Fibroblast of skin of left biceps (primary cell): ENCODE measurements at places on chromosomes 12 and 14.
A peak's percentile ranks its signal among the peaks of the same experiment; 100 is the strongest.

DNA sequence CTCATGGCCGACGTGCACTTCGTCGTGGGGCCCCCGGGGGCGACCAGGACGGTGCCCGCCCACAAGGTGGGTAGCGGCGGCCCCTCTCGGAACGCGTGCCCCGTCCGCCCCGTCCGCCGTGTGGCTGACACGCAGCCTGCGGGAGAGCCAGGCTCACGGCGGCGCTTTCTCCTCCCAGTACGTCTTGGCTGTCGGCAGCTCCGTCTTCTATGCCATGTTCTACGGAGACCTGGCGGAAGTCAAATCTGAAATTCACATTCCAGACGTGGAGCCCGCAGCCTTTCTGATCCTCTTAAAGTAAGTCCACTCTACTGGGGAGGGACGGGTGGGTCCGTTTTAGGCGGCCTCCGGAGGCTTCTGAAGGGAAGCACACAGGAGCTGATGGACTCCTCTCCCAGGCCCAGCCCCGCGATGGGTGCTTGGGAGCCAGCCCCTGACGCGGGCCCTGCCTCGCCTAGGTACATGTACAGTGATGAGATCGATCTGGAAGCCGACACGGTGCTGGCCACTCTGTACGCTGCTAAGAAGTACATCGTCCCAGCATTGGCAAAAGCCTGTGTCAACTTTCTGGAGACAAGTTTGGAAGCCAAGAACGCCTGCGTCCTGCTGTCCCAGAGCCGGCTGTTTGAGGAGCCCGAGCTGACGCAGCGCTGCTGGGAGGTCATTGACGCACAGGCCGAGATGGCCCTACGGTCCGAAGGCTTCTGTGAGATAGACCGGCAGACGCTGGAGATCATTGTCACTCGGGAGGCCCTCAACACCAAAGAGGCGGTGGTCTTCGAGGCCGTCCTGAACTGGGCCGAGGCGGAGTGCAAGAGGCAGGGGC lies 1.1 kb downstream of the BTBD6 start:
- DNase-seq: no peak

GRCh38 chr12:118866346-118866745 lies 115.0 kb upstream of the SRRM4 start:
- DNase-seq: no peak

DNA sequence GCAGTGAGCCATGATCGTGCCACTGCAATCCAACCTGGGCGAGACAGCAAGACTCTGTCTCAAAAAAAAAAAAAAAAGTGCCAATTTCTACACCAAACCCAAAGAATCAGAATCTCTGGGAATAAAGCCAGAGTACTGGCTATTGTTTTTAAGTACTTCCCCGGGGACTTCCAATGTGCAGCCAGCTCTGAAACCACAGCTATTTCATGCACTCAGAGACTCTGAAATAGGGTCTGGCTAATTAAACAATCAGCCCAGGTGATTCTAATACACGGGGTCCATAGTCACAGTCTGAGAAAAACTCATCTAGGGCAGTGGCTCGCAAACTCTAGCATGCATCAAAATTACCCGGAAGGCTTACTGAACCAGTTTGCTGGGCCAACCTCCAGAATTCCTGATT lies 56.3 kb downstream of the SIX6 start:
- DNase-seq: peak; percentile 71

GRCh38 chr12:93442411-93443340 lies 929 bp upstream of the UBE2N start:
- no peak for DNase-seq

DNA sequence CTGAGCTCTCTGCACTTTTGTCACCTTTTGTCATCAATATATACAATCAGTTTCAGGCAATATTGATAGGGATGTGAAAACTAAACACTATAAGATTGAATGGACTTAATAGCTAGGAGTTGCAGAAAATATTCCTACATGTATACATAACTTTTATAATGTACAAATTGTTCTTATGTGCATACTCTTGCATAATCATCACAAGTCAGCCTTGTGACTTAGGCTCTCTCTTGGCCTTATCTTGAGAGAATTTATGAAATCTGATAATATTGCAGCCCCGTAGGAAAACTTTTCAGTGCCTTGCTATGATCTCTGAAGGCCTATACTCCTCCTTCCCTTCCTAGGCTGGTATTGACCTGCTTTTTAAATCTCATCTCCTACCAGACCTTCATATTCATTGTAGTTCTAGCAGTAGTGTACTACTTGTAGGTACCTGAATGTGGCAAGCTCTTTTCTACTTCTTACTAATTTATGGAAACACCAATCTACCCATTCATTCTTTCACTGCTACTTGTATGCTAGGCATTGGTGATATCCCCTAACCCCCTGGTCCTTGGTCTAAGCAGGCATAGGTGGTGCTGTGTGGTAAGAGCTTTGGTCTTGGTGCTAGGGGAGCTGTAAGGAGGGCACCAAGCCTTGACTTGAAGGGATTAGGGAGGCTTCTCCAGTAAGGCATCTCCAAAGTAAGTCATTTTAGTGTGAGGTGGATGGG lies 100.0 kb downstream of the PRKCH start:
- no peak for DNase-seq
